Ascending aorta (tissue), 2 donors: ENCODE measurements at places on chromosomes 1 and 21. TPM values are rescaled to one million over a fixed set of nuclear protein-coding genes. Genes with fewer than 3 reads are reported as not detected.
A peak's percentile ranks its signal among the peaks of the same experiment; 100 is the strongest.

- no peak overlapping the region for H3K27ac ChIP-seq
- H3K27me3 ChIP-seq = no peaks in the 10 kb centered on the region
- no peak overlapping the region for H3K4me3 ChIP-seq
- peaks cover 17% of the 10 kb centered on the region for H3K36me3 ChIP-seq
- no peak for DNase-seq
These were observed 15.2 kb downstream of the PIP5K1A start for GRCh38 chr1:151213560-151213959.

- DNase-seq = peak; percentile 82
- no peaks in the 10 kb centered on the region for H3K27me3 ChIP-seq
- H3K27ac ChIP-seq = no peak overlapping the region
These were observed 116.8 kb downstream of the TOMM20 start for GRCh38 chr1:235011599-235012435.

DNA sequence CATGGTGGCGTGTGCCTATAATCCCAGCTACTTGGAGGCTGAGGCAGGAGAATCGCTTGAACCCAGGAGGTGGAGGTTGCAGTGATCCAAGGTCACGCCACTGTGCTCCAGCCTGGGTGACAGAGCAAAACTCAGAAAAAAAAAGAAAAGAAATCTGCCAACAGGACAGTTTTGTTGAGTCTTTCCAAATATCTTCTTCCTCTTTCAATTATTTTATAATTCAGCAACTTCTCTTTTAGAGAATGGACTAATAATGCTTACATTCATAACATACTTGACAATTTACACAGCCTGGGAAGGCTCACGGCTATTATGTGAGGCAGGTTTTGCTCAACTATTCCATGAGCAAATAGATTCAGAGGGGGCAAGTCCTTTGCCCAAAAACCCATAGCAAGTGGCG is 18.1 kb downstream of the CNR2 start:
- H3K27ac ChIP-seq = no peak overlapping the region
- H3K4me1 ChIP-seq = no peaks in the 10 kb centered on the region
- no peak for DNase-seq
- no peaks in the 10 kb centered on the region for H3K36me3 ChIP-seq
- no peak overlapping the region for H3K4me3 ChIP-seq

DNA sequence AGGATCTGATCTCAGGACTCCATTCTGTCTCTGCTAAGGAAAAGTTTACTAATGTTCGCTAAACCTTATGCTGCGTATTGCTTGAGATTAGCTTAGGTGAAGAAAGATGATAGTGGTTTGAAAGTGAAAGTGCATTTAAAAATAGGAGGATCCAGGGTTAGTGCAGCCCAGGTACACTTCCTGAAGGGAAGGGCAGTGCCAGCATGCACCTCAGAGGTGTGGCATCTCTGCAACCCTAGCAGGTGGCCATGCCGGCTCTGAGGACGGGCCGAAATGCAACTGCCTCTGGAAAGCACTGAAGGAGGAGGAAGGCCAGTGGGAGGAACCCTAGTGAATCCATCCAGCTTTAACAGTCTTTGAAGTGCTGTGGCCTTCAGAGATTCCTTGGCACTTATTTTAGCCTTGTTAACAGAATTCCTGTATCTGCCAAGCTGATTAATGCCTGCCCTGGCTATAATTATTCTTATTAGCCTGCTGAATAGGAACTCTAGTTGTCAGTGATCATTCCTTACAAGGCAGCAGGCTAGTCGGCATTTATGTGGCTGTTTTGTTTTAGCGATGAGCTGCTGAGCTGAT is 5.5 kb downstream of the PTGFRN start:
- no peak overlapping the region for H3K27ac ChIP-seq
- H3K27me3 ChIP-seq = no peaks in the 10 kb centered on the region
- H3K4me3 ChIP-seq = peak overlapping the region; percentile 33
- DNase-seq = peak; percentile 31
- H3K36me3 ChIP-seq = no peaks in the 10 kb centered on the region

DNA sequence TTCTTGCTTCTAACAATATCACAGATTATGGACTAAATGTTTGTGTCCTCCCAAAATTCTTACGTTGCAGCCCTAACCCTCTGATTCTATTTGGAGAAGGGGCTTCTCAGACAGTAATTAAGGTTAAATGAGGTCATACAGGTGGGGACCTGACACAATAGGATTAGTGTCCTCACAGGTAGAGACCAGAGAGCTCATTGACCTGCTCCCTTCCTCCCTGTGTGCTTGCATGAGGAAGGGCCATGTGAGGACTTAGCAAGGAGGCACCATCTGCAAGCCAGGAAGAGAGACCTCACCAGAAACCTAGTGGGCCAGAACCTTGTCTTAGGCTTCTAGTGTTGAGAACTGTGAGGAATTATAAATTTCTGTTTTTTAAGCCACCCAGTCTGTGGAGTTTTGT is 322.6 kb downstream of the SMYD3 start:
- no peak overlapping the region for H3K27ac ChIP-seq
- H3K27me3 ChIP-seq = no peaks in the 10 kb centered on the region
- H3K4me1 ChIP-seq = no peaks in the 10 kb centered on the region
- H3K36me3 ChIP-seq = no peaks in the 10 kb centered on the region
- DNase-seq = no peak
- no peak overlapping the region for H3K4me3 ChIP-seq

DNA sequence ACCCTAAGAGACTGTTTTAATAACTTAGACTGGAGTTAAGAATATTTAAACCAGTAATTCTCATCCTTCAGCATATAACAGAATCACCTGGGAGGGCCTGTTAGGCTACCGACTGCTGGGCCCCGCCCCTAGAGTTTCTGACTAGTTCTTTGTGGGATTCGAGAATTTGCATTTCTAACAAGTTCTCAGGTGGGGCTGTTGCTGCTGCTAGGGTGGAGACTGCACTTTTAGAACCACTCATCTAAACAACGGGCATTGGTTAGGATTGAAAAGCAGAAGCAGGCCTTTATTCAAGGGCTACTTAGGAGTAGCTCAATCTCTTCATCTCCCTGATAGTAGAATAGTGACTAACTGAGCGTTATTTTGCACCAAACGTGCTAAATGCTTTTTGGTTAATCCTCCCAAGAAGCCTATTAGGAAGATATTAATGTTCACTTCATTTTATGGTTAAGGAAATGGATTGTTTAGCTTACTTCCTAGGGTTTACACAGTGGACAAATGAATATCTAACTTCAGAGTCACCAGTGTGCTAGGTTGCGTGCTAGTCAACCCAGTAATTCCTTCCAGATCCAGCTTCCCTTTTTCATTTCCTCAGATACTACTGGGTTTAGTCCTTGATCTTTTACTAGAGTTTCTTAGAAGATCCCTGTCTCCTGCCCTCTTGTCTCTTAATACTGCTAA is 31.1 kb upstream of the UAP1 start:
- no peak for DNase-seq
- H3K27ac ChIP-seq = no peak overlapping the region
- no peak overlapping the region for H3K4me3 ChIP-seq
- H3K36me3 ChIP-seq = no peaks in the 10 kb centered on the region
- H3K27me3 ChIP-seq = no peaks in the 10 kb centered on the region

DNA sequence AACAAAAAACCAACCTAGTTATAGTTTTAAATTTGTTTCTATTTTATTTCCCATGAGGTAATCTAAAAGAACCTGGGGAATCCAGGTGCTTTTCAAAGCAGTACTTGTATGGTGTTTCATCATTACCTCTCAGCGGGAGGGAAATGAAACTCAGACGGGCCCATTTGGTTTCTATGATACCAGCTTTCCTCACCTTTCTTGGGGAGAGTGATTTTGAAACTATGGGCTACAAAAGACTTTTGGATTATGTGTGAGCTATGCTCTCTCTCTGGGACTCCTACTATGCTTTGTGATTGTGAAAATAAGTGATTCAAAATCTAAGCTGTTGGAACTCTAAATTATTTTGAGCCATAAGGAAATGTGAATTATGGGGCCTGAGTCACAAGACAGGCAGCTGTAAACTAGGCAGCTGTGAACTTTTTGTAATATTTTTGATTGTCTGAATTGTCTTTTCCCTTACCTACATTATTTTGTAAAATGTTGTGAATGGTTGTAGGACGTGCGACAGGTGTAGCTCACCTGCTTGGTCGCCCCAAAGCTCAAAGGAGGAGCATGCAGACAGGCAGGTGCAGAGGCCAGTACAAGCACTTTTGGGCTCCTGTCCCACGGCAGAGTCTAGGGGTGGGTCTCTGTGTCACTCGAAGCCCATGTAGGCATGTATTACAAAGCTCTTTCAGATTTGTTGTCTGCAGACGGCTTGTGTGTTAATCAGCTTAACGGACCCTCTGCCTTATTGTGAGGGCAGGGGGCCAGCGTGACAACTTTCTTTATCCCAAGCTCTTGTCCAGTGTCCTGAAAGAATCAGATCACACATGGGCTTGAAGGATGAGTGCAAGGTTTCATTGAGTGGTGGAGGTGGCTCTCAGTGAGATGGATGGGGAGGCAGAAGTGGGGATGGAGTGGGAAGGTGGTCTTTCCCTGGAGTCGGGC is 64.8 kb upstream of the BACH1 start:
- no peak overlapping the region for H3K27ac ChIP-seq
- H3K4me1 ChIP-seq = peaks cover 21% of the 10 kb centered on the region
- H3K4me3 ChIP-seq = no peak overlapping the region
- no peaks in the 10 kb centered on the region for H3K27me3 ChIP-seq
- no peak for DNase-seq
- H3K36me3 ChIP-seq = no peaks in the 10 kb centered on the region

- H3K27ac ChIP-seq = no peak overlapping the region
- no peak overlapping the region for H3K4me3 ChIP-seq
- peaks cover 9% of the 10 kb centered on the region for H3K4me1 ChIP-seq
- H3K27me3 ChIP-seq = no peaks in the 10 kb centered on the region
These were observed 38.4 kb downstream of the PEX14 start for GRCh38 chr1:10513199-10513598.

DNA sequence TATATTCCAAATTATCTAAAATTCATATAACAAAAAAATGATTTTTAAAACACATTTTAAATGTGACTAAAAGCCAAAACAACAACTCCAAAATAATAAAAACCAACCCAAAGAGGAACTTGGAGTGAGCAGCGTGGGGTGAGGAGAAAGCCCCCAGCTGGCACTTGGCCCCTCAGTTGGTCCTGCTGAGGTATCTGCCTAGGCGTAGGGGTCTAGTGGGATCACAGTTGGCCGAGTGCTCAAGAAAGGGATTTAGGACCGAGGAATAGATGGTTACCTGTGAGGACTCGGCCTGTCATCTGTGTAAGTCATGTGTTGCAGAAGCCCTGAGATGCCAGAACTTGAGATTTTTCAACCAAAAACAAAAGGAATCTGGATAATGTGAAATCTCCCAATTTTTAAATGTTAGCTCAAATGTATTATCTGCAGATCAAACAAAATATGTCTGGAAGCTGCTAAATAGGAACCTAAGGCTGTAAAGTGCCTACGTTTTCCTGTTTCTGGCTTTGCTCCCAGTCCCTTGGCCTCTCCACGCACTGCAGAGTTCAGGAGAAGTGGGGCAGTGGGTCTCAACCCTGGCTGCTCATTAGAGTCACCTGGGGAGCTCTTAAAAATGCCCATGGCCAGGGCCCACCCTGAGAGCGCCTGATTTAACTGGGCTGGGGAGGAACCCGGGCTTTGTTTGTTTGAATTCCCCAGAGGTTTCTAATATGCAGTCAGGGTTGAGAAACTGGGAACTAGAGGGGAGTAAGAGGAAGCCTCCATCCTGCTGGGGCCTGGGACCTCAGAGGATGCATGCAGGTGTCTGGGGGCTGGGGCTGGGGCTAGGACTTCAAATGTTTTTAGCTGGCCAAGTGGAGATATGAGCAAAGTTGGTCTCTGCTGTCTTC is 38.5 kb upstream of the LDLRAP1 start:
- H3K4me3 ChIP-seq = no peak overlapping the region
- peak overlapping the region; percentile 5 for H3K27ac ChIP-seq
- DNase-seq = no peak
- H3K27me3 ChIP-seq = no peaks in the 10 kb centered on the region
- no peaks in the 10 kb centered on the region for H3K36me3 ChIP-seq
- peaks cover 51% of the 10 kb centered on the region for H3K4me1 ChIP-seq

DNA sequence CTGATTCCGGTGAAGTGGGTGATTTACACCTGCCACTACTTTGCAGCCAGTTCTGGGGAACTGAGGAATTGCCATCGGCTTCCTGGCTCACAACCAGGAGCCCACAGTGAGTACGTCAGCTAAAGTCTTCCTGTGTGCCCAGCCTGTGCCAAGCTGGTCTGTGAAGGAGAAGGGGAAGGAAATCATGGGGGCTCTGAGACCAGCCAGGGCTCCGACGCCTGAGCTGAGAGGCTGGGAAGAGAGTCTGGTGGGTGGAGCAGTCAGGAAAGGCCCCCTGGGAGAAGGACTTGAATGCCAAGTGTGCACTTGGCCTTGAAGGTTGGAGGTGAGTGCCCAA is 1.2 kb downstream of the LURAP1 start:
- H3K4me1 ChIP-seq = no peaks in the 10 kb centered on the region
- H3K27me3 ChIP-seq = no peaks in the 10 kb centered on the region
- peak overlapping the region; percentile 90 for H3K27ac ChIP-seq
- DNase-seq = no peak
- peak overlapping the region; percentile 87 for H3K4me3 ChIP-seq

- H3K36me3 ChIP-seq = no peaks in the 10 kb centered on the region
- H3K27me3 ChIP-seq = no peaks in the 10 kb centered on the region
- no peaks in the 10 kb centered on the region for H3K4me1 ChIP-seq
- H3K27ac ChIP-seq = no peak overlapping the region
- no peak for DNase-seq
These were observed 42.2 kb downstream of the ATP1B1 start for GRCh38 chr1:169148472-169149252.

DNA sequence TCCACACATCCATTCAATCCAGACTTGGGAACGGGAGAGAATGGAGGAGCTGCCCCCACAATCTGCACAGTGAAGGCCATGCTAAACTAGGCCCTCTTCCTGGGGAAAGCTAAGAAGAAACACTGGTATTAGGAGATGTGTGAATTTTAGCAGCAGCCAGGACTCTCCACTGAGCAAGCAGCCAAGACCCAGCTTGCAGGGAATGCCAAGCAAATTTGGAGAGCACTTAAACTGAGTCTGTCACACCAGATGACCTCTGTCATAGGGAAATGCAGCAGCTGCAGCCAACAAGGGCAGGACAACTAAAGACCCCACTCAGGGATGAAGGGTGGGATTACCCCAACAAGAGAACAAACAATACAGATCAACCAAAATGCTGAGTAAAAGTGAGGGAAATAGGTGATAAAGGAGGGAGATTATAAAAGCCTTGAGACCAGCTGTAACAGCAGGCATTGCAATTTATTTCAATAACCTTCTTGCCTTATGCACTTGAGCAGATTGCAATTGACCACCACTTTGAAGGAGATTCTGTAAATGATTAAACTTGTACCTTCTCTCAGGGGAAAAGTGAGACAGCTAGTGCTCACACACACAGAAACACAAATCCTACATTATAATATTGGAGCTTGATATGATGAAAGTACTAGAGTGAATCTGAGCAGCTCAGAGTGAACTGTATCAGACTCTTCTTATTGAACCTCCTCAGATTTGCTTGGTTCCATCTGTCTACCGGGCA is 2.5 kb upstream of the CLCA1 start:
- H3K27ac ChIP-seq = no peak overlapping the region
- no peaks in the 10 kb centered on the region for H3K36me3 ChIP-seq

GRCh38 chr1:150560011-150560438 is 10.8 kb downstream of the ADAMTSL4 start:
- H3K27ac ChIP-seq = peak overlapping the region; percentile 100
- peaks cover 58% of the 10 kb centered on the region for H3K4me1 ChIP-seq
- H3K27me3 ChIP-seq = no peaks in the 10 kb centered on the region
- DNase-seq = no peak
- peaks cover 27% of the 10 kb centered on the region for H3K36me3 ChIP-seq

CRNN gene
- total RNA-seq = 0.21 TPM
